ENCODE measurements at places on chromosomes 7 and 10.

DNA sequence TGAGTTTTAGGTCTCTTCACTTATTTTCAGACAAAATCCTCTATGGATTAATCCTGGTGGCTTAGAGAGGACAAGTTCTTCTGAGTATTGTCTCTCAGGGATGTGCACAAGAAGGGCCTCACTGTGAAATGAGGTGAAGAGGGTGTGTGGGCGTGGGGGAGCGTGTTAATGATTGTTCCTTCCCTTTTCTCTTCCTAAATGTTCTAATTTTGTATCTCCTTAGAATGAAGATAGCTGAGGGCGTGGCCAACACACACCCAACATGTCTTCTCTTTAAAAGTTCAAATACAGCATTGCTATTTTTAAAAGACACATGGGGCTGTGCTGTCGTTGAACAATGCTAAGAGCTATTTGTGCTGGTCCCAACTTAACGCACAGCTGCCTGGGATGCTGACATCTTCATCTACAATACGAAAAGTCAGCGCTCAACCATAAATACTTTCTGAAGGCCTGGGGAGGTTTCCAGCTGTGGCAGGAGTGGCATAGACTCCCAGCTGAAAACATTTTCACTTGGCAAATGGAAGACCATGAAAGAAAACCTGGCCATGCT is 135.9 kb downstream of the JCAD start:
- DNase-seq, result no peak

GRCh38 chr7:139568813-139569490 is 45.5 kb downstream of the CLEC2L start:
- DNase-seq, result no peak

- no peak for DNase-seq
Measured at GRCh38 chr10:17836942-17837341, 27.8 kb downstream of the MRC1 start.

DNA sequence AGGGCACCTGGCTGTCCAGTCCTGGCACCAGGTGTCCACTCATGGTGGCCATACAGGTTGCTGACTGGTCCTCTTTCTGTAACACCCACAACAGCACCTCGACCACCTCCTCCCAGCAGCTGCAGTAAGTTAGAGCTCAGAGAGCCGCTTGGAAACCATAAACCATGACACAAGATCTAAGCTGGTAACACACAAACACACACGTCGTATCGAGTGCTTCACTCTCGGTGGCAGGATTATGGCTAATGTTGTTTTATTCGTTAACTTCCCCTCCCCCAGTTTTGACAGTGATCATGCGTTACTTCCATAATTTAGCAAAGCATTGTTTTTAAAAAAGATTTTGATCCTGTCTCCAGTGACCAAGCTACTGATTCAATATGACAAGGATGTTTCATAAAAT is 59.7 kb downstream of the CAMK2B start:
- no peak for DNase-seq

DNA sequence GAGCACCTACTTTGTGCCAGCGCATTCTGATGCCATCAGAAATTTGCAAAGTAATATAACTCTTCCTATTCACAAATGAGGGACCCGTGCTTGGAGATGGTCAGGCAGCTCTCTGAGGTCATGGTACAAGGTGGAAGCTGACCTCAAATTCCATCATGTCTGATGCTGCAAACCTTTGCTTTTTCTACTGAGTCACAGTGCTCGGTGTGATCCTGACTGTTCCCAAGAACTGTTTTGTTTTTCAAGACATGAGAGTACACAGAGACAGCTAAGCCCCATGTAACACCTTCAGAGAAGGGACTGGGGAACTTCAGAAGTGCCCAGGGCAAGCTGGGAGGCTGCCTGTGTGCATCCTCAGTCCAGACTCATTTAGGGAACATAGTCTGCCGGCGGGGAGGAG is 111.3 kb downstream of the FRMD4A start:
- DNase-seq, result no peak

DNA sequence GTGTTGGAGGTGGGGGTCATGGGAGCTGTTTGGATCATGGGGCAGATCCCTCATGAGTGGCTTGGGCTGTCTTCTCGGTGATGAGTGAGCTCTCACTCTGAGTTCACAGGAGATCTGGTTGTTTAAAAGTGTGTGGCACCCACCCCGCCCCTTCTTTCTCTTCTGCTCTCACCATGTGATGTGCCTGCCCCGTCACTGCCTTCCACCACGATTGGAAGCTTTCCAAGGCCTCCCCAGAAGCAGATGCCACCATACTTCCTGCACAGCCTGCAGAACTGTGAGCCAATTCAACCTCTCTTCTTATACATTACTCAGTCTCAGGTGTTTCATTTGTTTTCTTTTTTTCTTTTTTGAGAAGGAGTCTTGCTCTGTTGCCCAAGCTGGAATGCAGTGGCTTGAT is 170.0 kb downstream of the PTPN20 start:
- DNase-seq, result no peak

DNA sequence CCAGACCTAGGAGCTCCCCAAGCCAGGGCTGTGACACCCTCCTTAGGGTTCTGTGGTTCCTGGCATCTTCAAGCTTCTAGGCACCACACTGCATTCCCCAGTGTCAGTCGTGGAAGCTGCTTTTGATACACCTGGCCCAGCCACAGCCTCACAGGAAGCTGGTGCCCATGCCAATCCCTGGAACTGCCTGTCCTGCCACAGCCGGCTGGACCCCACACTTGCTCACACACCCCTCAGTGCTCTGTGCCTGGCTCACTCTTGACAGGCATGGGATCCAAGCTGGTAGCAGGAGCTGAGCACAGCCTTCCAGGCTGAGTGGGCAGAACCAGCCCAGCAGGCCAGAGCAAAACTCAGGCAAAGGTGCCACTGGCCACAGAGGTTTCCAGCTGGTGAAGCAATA is 21.8 kb downstream of the LRRC72 start:
- DNase-seq, result no peak

GRCh38 chr10:98664329-98665042 is 217.8 kb upstream of the HPS1 start:
- peak; percentile 40 for DNase-seq

DNA sequence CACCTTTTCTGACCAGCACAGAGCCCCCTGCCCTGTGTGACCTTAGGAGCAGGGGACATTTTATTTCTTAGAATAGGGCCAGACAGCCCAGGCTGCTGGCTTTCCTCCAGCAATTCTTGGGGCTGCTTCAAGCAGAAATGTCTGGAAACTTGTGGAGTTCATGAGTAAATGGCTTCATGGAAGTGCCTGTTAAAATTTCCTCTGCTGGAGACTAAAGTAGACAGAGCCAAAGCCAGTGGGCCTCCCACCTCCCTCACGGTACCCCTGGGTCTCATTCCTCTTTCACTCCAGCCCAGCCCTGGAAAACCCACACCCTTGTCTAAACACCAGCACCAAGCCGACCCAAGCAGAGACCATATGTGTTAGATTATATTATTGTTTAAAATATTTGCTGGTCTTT is 505.5 kb upstream of the ZMIZ1 start:
- no peak for DNase-seq

DNA sequence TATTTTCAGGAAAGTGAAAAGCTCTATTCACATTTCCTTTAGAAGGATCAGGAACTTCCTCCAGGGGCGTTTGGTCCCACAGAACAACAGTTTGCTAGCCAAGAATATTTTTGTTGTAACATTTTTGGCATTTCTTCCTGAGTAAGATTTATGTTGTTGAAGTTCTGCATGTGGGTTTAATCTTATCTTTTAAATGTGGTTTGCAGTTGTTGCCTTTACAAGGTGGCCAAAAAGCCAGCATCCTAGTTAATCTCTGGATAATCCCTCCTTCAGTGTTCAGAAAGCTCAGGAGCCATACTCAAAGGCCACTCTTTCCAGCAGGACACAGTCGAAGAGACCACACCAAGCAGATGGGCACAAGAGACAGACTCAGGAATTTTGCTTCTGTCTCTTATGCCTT is 30.0 kb downstream of the SLC26A4 start:
- DNase-seq, result no peak

GRCh38 chr7:123995617-123996326 is 37.1 kb downstream of the TMEM229A start:
- no peak for DNase-seq

DNA sequence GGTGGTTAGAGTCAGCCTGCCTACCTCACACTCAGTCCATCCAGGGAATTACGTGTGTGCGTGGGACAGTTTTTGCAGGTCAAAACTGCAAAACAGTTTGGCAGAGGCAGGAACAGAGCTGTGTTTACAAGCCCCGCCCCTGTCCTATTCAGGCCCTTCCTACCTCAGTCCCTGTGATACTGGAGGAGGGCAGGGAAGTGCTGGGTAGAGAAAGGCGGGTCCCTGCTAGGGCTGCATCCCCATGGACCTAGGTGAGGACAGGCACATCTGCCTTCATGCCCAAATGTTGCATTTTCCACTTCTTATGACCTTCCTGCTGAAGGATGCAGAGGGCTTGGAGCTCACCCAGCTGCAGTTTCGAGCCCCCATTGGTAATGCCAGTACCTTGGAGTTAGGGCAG is 25.1 kb downstream of the SBDS start:
- no peak for DNase-seq

DNA sequence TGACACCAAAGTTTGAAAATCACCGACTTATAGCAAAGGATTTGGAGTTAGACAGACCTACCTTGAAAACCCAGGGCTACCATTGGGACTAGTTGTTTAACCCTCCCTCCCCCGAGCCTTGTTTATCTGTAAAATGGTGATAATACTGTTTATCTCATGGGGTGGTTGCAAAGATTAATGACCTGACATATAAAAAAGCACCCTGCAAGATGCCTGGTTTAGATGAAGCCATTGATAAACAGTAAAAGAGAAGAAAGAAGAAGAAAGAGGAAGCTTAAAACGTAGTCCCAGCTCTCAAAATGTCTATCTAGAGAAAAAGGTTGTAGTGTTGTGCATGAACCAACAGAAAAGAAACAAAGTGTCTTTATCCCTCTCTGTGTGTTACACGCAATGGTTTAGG is 145.7 kb downstream of the FGFR2 start:
- no peak for DNase-seq

- no peak for DNase-seq
Measured at GRCh38 chr10:70673043-70673928, 980 bp downstream of the ADAMTS14 start.
